Activated CD4-positive, alpha-beta T cell treated with anti-CD3 and anti-CD28 coated beads, Interleukin-2, amount 10 ng/mL, durations not matched to agents 7 days and 5 days (primary cell): ENCODE measurements at places on chromosomes 12 and 14. TPM values are rescaled to one million over a fixed set of nuclear protein-coding genes. Genes with fewer than 3 reads are reported as not detected.

The MIPOL1 gene
- total RNA-seq: not detected

The FOXG1 gene
- not detected for total RNA-seq

The KRT78 gene
- total RNA-seq: not detected

The DNAI7 gene
- total RNA-seq: not detected

The GPD1 gene
- 0.25 TPM for total RNA-seq

The PTHLH gene
- total RNA-seq: not detected

GRCh38 chr14:52455291-52456088, 96.8 kb downstream of the TXNDC16 start:
- no peak overlapping the region for H3K4me3 ChIP-seq
- peaks cover 7% of the 10 kb centered on the region for H3K4me1 ChIP-seq

DNA sequence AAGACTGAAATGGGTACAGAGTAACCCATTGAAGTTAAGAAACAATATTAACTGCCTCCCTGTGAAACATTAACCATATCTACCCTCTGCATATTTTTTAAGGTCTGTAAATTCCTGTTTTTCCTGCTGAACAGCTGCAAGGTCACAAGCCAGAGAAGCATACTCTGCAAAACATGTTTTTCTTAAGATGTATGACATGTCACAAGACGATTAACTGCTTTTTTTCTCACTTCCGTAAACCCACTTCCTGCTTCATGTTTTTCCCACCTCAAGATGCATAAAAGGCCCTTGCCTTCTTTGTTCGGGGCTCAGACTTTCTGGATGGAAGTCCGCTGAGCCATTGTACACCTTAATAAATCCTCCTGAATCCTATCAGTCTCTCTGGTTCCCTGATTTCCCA, 504.7 kb upstream of the MIS18BP1 start:
- H3K4me3 ChIP-seq: no peak overlapping the region
- H3K36me3 ChIP-seq: no peaks in the 10 kb centered on the region
- no peak overlapping the region for H3K27ac ChIP-seq
- H3K4me1 ChIP-seq: no peaks in the 10 kb centered on the region
- no peaks in the 10 kb centered on the region for H3K27me3 ChIP-seq
- no peak for DNase-seq

DNA sequence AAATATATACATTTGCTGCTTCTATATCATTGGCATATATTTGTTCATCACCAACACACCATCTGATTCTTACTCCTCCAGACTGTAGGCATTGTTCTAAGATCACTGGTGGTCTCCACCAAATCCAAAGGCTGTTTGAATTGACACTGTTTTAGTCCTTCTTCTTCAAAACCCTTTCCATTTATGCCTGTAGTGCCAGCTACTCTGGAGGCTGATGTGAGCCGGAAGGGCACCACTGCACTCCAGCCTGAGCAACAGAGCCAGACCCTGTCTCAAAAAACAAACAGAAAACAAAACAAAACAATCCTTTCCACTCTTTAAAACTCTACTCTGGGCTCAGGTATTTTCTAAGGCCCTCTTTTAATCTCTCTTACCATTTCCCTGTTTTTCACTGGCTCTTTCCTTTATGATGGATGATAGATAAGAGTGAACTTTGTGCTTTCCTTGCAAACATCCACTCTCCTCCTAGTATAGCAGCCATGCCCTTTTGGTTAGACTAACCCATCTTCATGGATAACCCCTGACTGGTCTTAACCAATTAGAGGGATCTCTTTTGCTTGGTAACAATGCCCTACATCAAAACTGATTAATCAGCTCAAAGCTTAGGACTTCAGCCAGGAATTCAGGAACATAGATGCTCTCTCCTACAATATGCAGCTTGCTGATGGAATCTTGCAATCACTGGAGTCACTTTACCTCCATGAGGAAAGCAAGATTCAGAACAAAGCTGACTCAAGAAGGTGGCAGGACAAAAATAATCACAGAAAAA, 24.9 kb downstream of the SPTSSA start:
- no peaks in the 10 kb centered on the region for H3K27me3 ChIP-seq
- peaks cover 3% of the 10 kb centered on the region for H3K36me3 ChIP-seq
- H3K4me1 ChIP-seq: no peaks in the 10 kb centered on the region

- H3K27me3 ChIP-seq: no peaks in the 10 kb centered on the region
- H3K27ac ChIP-seq: peak overlapping the region; percentile 4
- no peak overlapping the region for H3K4me3 ChIP-seq
- H3K4me1 ChIP-seq: peaks cover 24% of the 10 kb centered on the region
These were observed 43.7 kb downstream of the MARK3 start for GRCh38 chr14:103428723-103429556.

- no peak overlapping the region for H3K27ac ChIP-seq
- H3K27me3 ChIP-seq: peaks cover 4% of the 10 kb centered on the region
- H3K36me3 ChIP-seq: no peaks in the 10 kb centered on the region
- peaks cover 4% of the 10 kb centered on the region for H3K4me1 ChIP-seq
These were observed 328.7 kb downstream of the DPF3 start for GRCh38 chr14:72565149-72565559.

- peak overlapping the region; percentile 98 for H3K27ac ChIP-seq
- peak overlapping the region; percentile 89 for H3K4me3 ChIP-seq
These were observed 615 bp downstream of the TARBP2 start for GRCh38 chr12:53501615-53502181.

GRCh38 chr12:49929581-49929980, 21.0 kb upstream of the AQP2 start:
- no peak overlapping the region for H3K4me3 ChIP-seq
- no peaks in the 10 kb centered on the region for H3K4me1 ChIP-seq
- H3K36me3 ChIP-seq: no peaks in the 10 kb centered on the region
- peaks cover 7% of the 10 kb centered on the region for H3K27me3 ChIP-seq

DNA sequence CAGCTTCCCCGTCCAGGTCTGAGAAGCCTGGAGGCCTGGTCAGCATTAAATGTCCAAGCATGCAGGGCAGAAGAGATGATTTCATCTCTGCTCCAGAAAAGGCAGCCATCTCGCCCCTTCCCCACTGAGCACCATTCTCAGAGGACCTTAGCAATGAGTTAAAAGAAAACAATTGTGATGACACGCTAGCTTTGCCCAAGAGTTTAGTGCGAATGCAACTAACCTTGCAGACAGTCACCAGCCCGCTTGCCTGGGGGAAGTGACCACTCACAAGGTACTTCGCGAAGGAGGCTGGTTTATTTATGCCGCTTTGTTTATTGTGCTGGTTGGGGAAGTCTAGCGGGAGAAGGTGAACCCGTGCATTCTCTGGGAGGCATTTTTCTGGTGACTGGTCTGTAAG, 170.7 kb downstream of the RBM19 start:
- no peaks in the 10 kb centered on the region for H3K27me3 ChIP-seq
- no peak overlapping the region for H3K4me3 ChIP-seq
- no peaks in the 10 kb centered on the region for H3K36me3 ChIP-seq
- H3K27ac ChIP-seq: no peak overlapping the region

DNA sequence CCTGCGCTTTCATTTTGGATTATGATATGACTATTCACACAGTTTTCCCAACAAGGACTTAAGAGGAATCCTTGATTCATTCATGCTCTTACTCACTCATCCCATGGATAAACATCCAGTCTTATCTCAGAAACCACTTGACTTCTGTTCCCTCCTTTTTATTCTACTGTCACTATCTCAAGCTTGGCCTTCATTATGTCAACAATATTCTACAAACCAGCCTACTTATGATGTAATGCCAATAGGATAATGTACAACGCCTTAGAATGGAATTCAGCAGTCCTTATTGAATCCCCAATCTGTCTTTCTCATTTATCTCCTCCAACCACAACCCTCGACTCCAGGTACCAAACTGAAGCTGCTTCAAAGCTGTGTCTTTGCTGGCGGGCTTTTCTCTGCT, 448.5 kb downstream of the PDZRN4 start:
- no peaks in the 10 kb centered on the region for H3K27me3 ChIP-seq
- no peaks in the 10 kb centered on the region for H3K4me1 ChIP-seq
- no peak overlapping the region for H3K27ac ChIP-seq

DNA sequence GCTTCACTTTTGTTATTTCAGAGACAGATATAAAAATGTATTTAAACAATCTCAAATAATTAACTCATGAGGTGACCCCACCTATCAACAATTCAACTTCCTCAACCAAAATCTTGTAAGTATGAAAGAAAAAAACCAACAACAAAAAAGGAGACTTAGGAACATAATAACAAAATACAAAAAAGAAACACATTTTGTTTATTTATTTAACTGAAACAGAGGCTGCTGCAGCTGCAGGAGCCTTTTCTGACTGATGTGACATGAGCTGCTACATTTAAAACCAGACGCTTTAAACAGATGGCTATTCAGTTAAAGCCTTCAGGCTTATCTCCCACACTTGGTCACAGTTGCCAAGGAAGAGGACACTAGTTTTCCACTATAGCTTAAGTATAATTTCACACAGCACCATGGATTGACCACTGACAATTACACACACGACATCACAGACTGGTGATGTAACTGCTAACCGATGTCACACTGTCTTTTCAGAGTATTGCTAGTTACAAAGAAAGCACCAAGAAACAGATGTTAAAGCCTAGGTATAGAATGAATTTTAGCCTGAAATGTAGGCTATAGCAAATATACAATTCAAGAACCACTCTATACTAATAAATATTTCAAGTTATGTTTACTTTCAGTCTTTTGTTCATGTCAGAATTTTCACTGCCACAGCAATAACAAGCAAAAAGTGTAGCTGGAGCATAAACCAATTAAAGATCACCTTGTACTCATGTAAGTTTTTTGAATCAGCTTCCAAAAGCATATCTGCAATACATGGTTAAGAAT, 113.0 kb downstream of the MED13L start:
- H3K36me3 ChIP-seq: no peaks in the 10 kb centered on the region
- no peaks in the 10 kb centered on the region for H3K27me3 ChIP-seq
- H3K4me3 ChIP-seq: no peak overlapping the region
- no peak for DNase-seq
- H3K4me1 ChIP-seq: peaks cover 26% of the 10 kb centered on the region

GRCh38 chr14:50603565-50603964, 43.6 kb downstream of the ATL1 start:
- H3K4me3 ChIP-seq: no peak overlapping the region
- H3K27me3 ChIP-seq: peaks cover 2% of the 10 kb centered on the region
- H3K4me1 ChIP-seq: peaks cover 2% of the 10 kb centered on the region
- no peak for DNase-seq

DNA sequence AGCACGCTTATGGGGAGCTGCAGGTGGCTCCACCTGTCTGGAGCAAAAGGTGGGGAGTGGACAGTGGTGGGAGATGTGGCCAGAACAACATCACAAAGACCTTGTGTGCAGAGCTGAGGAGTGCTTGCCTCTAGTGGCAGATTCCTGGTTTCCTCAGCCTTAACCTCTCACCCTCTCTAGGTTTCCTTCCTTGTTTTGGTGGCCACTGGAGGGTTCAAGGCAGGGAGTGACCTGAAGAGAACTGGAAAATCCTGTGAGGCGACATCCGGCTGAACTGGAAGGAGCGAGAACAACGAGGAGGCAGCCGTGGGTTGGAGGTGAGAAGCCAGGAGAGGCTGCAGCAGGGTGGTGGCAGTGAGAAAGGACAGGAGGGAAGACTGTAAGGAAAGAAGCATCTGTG, 6.3 kb upstream of the FLVCR2 start:
- DNase-seq: no peak
- H3K27me3 ChIP-seq: no peaks in the 10 kb centered on the region
- no peak overlapping the region for H3K4me3 ChIP-seq
- H3K27ac ChIP-seq: no peak overlapping the region

GRCh38 chr12:124539084-124540041, 28.0 kb downstream of the NCOR2 start:
- H3K4me3 ChIP-seq: no peak overlapping the region
- H3K4me1 ChIP-seq: peaks cover 13% of the 10 kb centered on the region
- no peaks in the 10 kb centered on the region for H3K36me3 ChIP-seq
- no peaks in the 10 kb centered on the region for H3K27me3 ChIP-seq
- DNase-seq: no peak
- peak overlapping the region; percentile 31 for H3K27ac ChIP-seq

- no peak for DNase-seq
- no peak overlapping the region for H3K4me3 ChIP-seq
- H3K27me3 ChIP-seq: no peaks in the 10 kb centered on the region
- no peak overlapping the region for H3K27ac ChIP-seq
These were observed 148.0 kb upstream of the FOXN3 start for GRCh38 chr14:89564989-89565388.

DNA sequence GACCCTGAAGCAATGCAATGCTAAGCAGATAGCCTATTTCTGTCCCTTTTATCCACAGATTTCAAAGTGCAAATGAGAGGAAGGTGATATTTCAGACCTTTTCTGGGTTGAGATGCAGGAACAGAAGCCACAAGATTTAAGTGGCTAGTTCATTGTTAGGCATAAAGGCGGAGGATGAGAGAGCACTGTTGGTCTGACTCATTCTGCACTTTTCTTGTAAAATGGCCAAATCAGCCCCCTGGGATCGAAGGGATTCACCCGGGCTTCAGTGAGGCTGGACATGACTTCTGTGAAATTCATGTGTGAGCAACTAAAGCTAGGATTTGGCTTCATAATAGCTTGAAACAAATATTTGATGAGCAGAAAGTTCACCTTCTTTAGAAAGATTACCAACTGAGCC, 101.9 kb upstream of the OVCH1 start:
- no peak for DNase-seq
- H3K27me3 ChIP-seq: no peaks in the 10 kb centered on the region

GRCh38 chr14:66442953-66443571, 43.1 kb upstream of the CCDC196 start:
- DNase-seq: no peak
- no peak overlapping the region for H3K4me3 ChIP-seq
- H3K4me1 ChIP-seq: no peaks in the 10 kb centered on the region
- no peaks in the 10 kb centered on the region for H3K27me3 ChIP-seq
- H3K27ac ChIP-seq: no peak overlapping the region

- no peak for DNase-seq
- H3K4me3 ChIP-seq: no peak overlapping the region
These were observed 110.2 kb downstream of the FGD4 start for GRCh38 chr12:32509328-32510091.

- no peak for DNase-seq
- peaks cover 4% of the 10 kb centered on the region for H3K27me3 ChIP-seq
- H3K36me3 ChIP-seq: no peaks in the 10 kb centered on the region
- no peaks in the 10 kb centered on the region for H3K4me1 ChIP-seq
- H3K27ac ChIP-seq: no peak overlapping the region
- no peak overlapping the region for H3K4me3 ChIP-seq
These were observed 231.9 kb downstream of the C12orf75 start for GRCh38 chr12:105562199-105562971.

GRCh38 chr14:30333934-30334333, 225.0 kb upstream of the G2E3 start:
- H3K27me3 ChIP-seq: no peaks in the 10 kb centered on the region
- no peaks in the 10 kb centered on the region for H3K4me1 ChIP-seq
- no peaks in the 10 kb centered on the region for H3K36me3 ChIP-seq

DNA sequence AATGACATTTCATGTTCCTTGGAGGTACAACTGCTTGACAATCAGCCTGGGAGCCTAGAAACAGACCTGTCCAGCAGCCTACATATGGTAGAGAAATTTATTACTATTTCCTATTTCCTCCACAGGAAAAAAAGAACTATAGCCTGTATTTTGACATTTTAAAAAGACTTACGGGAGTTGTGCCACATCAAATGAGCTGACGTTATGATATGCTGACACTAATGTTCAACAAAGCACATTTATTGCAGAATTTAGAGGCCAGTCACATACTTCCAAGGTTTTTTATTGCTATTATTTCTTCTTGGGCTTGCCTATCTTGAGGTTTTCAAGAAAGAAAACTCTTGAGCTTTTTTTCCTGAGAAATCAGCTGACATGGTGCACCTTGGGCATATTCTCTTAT, 305.3 kb downstream of the LRIG3 start:
- H3K36me3 ChIP-seq: no peaks in the 10 kb centered on the region
- H3K4me1 ChIP-seq: no peaks in the 10 kb centered on the region
- DNase-seq: no peak
- H3K4me3 ChIP-seq: no peak overlapping the region

- no peak overlapping the region for H3K4me3 ChIP-seq
- peaks cover 26% of the 10 kb centered on the region for H3K4me1 ChIP-seq
- no peaks in the 10 kb centered on the region for H3K27me3 ChIP-seq
These were observed 31.6 kb upstream of the AMIGO2 start for GRCh38 chr12:47111392-47111778.
